Activated CD4-positive, alpha-beta T cell treated with anti-CD3 and anti-CD28 coated beads, Interleukin-2, amount 10 ng/mL, durations not matched to agents 7 days and 5 days (primary cell): ENCODE measurements at places on chromosomes 5 and 9. TPM values are rescaled to one million over a fixed set of nuclear protein-coding genes. Genes with fewer than 3 reads are reported as not detected.

Gene SCGB3A1
- total RNA-seq: not detected

Gene TAF1L
- total RNA-seq: not detected

GRCh38 chr5:76180814-76181805, 97.9 kb downstream of the SV2C start:
- H3K4me1 ChIP-seq: peaks cover 28% of the 10 kb centered on the region
- no peak overlapping the region for H3K27ac ChIP-seq
- no peaks in the 10 kb centered on the region for H3K27me3 ChIP-seq
- H3K4me3 ChIP-seq: no peak overlapping the region
- H3K36me3 ChIP-seq: peaks cover 14% of the 10 kb centered on the region

GRCh38 chr9:86730163-86730928, 217.0 kb downstream of the GAS1 start:
- no peaks in the 10 kb centered on the region for H3K36me3 ChIP-seq
- H3K4me3 ChIP-seq: no peak overlapping the region
- H3K27me3 ChIP-seq: no peaks in the 10 kb centered on the region
- DNase-seq: no peak
- H3K4me1 ChIP-seq: no peaks in the 10 kb centered on the region
- H3K27ac ChIP-seq: no peak overlapping the region

DNA sequence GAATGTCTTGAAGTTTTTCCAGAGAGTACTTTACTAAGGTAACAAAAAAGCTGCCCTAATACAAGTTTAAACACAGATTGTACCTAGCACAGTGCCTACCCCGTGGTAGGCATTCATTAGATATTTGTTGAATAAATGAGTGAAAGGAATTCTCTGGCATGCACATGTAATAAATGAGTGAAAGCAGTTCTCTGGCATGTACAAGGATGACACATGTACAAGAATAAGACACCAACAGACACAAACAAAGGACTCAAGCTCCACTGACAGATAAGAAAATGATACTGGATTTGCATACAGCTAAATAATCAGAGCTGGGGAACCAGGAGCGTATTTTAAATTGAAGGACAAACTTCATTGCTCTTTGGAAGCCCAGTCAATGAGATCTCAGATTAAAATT, 535.8 kb downstream of the EFNA5 start:
- no peak for DNase-seq
- no peaks in the 10 kb centered on the region for H3K4me1 ChIP-seq
- no peaks in the 10 kb centered on the region for H3K36me3 ChIP-seq
- no peak overlapping the region for H3K27ac ChIP-seq
- no peaks in the 10 kb centered on the region for H3K27me3 ChIP-seq

- DNase-seq: no peak
- H3K4me1 ChIP-seq: no peaks in the 10 kb centered on the region
- no peak overlapping the region for H3K4me3 ChIP-seq
- no peaks in the 10 kb centered on the region for H3K36me3 ChIP-seq
- no peak overlapping the region for H3K27ac ChIP-seq
- no peaks in the 10 kb centered on the region for H3K27me3 ChIP-seq
Observed at GRCh38 chr9:111102793-111103464, 64.7 kb upstream of the LPAR1 start.
